ENCODE measurements at places on chromosomes 13 and 19. TPM values are rescaled to one million over a fixed set of nuclear protein-coding genes. Genes with fewer than 3 reads are reported as not detected.
A peak's percentile ranks its signal among the peaks of the same experiment; 100 is the strongest.

- DNase-seq = no peak
- no peaks in the 10 kb centered on the region for H3K27me3 ChIP-seq
- no peak overlapping the region for H3K4me3 ChIP-seq
- no peak overlapping the region for H3K27ac ChIP-seq
These were observed 13.6 kb downstream of the ACTMAP start for GRCh38 chr19:40736661-40737060.

GRCh38 chr13:113978741-113979481, 5.0 kb upstream of the C13orf46 start:
- peaks cover 62% of the 10 kb centered on the region for H3K36me3 ChIP-seq
- H3K4me1 ChIP-seq = no peaks in the 10 kb centered on the region
- H3K27ac ChIP-seq = no peak overlapping the region
- no peaks in the 10 kb centered on the region for H3K27me3 ChIP-seq

GRCh38 chr19:43524922-43525835, 1.8 kb downstream of the ETHE1 start:
- peaks cover 24% of the 10 kb centered on the region for H3K4me1 ChIP-seq
- peak overlapping the region; percentile 94 for H3K4me3 ChIP-seq
- H3K27me3 ChIP-seq = no peaks in the 10 kb centered on the region
- DNase-seq = peak; percentile 46
- peaks cover 14% of the 10 kb centered on the region for H3K36me3 ChIP-seq

DNA sequence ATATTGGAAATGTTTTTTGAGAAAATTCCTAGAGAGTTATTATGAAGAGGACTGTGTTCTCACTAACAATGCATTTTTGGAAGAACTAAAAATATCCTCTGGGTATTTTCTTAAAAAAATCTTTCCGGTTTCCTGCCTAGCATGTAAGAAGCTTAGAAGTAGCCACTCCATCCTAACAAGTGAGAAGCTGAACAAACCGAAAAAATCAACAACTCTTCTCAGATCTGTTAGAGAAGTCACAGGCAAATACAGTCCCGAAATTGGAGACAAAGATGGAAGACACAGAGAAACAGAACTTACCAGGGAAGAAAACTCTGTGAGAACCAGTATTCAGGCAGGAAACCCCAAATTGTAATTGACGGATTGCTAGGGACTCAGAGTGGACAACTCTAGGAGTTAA, 173.0 kb downstream of the KLF12 start:
- H3K27ac ChIP-seq = no peak overlapping the region
- DNase-seq = no peak
- H3K4me3 ChIP-seq = no peak overlapping the region
- no peaks in the 10 kb centered on the region for H3K27me3 ChIP-seq
- peaks cover 13% of the 10 kb centered on the region for H3K36me3 ChIP-seq

DNA sequence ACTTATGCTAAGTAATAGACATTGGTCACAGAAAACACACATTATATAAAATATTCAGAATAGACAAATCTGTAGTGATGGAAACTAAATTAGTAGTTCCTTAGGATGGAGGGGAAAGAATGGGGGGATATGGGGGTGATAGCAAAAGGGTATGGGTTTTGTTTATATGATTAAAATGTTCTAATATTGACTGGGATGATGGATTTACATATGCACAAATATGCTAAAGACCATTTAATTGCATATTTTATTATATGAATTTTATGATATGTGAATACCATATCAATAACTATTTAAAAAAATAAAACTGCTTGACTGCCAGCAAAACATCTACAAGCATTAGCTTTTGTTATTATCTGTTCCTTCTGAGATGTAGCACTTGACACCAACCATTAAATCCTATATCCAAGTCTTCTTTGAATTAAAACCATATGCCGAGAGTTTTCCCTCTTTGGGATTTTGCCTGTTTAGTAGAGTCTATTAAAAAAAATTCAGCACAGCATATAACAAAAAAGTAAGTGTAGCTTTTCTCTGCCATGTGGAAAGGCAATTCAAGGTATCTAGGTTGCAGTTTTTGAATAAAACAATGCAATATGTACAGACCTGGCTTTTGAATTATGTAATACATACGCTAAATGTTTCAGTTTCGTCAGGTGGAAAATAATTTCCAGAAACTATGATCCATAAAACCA, 2584.1 kb upstream of the PCDH20 start:
- H3K36me3 ChIP-seq = no peaks in the 10 kb centered on the region
- DNase-seq = no peak
- no peak overlapping the region for H3K4me3 ChIP-seq
- H3K27ac ChIP-seq = no peak overlapping the region

DNA sequence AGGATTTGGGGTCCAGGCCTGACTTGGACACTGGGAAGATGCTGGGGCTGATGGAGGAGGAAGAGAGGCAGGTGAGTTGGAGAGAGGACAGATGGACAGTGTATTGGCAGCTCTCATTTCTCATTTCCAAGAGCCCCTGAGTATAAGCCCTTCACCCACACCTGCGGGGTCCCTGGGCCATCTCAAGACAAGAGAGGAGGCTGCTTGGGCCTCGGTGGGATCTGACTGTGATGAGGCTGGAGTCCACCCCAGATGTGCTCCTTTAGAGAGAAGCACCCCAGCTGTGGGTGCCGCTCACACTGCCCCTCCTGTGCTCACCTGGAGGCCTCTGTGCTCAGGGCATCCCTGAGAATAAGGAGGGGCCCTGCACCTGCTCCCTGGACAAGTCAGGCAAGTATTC, 3.7 kb downstream of the LILRA2 start:
- peaks cover 12% of the 10 kb centered on the region for H3K4me1 ChIP-seq
- H3K36me3 ChIP-seq = no peaks in the 10 kb centered on the region
- H3K4me3 ChIP-seq = no peak overlapping the region
- no peak for DNase-seq

- no peak overlapping the region for H3K27ac ChIP-seq
- peaks cover 32% of the 10 kb centered on the region for H3K4me1 ChIP-seq
- no peak for DNase-seq
- H3K4me3 ChIP-seq = no peak overlapping the region
- peaks cover 3% of the 10 kb centered on the region for H3K36me3 ChIP-seq
These were observed 6.0 kb downstream of the RAB11B start for GRCh38 chr19:8396185-8396562.

- H3K4me1 ChIP-seq = no peaks in the 10 kb centered on the region
- DNase-seq = no peak
- no peak overlapping the region for H3K4me3 ChIP-seq
- H3K36me3 ChIP-seq = no peaks in the 10 kb centered on the region
- H3K27me3 ChIP-seq = peaks cover 1% of the 10 kb centered on the region
These were observed 121.8 kb downstream of the KCTD12 start for GRCh38 chr13:76764429-76764828.

GRCh38 chr19:58483776-58484175, 7.6 kb downstream of the ZNF446 start:
- H3K27ac ChIP-seq = no peak overlapping the region
- DNase-seq = no peak
- no peak overlapping the region for H3K4me3 ChIP-seq
- peaks cover 10% of the 10 kb centered on the region for H3K36me3 ChIP-seq
- no peaks in the 10 kb centered on the region for H3K27me3 ChIP-seq
- H3K4me1 ChIP-seq = peaks cover 10% of the 10 kb centered on the region

DNA sequence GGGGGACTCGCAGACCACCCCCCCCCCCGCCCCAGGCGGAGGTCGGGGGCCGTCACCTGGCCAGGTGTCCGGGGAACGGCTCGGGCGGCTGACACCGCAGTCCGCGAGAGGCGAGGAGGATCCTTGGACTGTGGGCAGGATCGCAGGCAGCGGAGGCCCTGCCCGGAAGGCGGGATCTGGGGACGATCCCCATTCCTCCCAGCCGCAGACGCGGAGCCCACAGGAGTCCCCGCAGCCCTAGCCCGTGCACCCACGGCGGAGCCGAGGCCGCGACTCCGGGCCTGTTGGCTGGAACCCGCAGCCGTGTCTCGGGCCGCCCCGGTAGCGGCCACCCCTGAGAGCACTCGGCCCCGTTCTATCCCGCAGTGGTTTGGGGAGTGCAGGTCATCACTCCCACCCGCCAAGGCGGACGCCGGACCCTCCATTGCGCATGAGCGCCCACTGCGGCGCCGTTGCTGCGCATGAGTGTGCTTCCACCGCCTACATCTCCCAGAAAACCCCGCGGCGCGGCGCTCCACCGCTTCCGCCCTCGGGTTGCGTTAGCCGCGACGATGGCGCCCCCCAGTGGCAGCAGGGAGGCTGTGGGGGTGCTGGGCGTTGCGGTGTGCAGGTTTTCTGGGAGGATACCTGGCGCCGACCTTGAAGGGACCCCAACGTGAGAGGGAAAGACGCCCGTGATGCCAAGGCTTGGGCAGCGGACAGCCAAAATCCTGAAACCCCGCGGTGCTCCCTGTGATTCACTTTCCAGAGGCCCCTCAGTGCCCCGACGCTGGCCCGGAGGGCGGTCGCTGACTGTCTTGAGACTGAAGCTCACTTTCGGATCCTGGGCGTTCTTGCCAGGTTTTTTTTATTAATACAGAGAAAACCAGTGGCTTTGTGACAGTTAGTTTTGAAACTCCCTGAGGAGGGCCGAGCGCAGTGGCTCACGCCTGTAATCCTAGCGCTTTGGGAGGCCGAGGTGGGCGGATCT, 4.4 kb upstream of the ZNF329 start:
- no peaks in the 10 kb centered on the region for H3K27me3 ChIP-seq
- no peak overlapping the region for H3K27ac ChIP-seq
- H3K4me1 ChIP-seq = peaks cover 7% of the 10 kb centered on the region
- H3K4me3 ChIP-seq = peak overlapping the region; percentile 66

GRCh38 chr19:40280608-40281221, 4.4 kb downstream of the AKT2 start:
- H3K4me3 ChIP-seq = no peak overlapping the region
- H3K4me1 ChIP-seq = peaks cover 57% of the 10 kb centered on the region
- H3K27ac ChIP-seq = peak overlapping the region; percentile 31
- peaks cover 7% of the 10 kb centered on the region for H3K36me3 ChIP-seq
- H3K27me3 ChIP-seq = no peaks in the 10 kb centered on the region

ATP4A gene
- not detected for total RNA-seq

PLPP2 gene
- 0.60 TPM for total RNA-seq

SPACA6 gene
- total RNA-seq = 5.2 TPM

HRC gene
- not detected for total RNA-seq

GSX1 gene
- not detected for total RNA-seq
